Natural killer cell treated with Interleukin-12 subunit alpha and Interleukin-12 subunit beta and Interleukin-15 and Interleukin-18, amount 100 ng/mL, for 72 hours (primary cell): ENCODE measurements at places on chromosomes 2 and 18. TPM values are rescaled to one million over a fixed set of nuclear protein-coding genes. Genes with fewer than 3 reads are reported as not detected.

DNA sequence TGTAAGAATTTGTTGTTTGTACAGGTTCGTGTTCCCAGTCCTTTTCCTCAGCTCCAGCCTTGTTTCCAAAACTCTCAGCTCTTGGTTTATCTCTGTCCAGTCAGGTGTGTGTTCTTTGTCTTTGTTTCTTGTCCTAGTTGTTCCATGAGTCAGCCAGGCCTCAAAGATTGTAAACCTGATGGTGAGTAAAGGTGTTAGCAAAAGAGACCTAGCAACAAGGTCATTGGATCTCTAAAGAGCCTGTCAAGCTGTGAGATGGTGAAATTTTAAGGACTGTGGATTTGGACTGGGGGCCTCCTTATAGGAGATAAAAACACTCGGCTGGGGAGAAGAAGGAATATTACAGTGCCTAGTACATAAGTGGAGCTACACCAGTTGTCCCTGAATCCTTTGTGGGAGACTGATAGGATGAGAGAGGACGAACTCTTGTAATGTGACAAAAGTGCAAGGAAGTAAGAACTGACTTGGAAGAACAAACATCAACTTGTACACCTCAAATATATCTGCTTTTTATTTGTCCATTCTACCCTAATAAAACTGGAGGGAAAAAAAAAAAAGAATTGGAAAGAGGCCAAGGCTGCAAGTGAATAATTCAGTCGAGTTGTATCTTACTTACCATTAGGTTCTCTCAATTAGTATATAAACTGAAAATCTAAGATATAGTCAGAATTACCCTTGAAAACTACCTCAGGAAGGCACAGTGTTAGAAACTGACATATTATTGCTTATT is 37.2 kb downstream of the ITGA6 start:
- DNase-seq = no peak

DNA sequence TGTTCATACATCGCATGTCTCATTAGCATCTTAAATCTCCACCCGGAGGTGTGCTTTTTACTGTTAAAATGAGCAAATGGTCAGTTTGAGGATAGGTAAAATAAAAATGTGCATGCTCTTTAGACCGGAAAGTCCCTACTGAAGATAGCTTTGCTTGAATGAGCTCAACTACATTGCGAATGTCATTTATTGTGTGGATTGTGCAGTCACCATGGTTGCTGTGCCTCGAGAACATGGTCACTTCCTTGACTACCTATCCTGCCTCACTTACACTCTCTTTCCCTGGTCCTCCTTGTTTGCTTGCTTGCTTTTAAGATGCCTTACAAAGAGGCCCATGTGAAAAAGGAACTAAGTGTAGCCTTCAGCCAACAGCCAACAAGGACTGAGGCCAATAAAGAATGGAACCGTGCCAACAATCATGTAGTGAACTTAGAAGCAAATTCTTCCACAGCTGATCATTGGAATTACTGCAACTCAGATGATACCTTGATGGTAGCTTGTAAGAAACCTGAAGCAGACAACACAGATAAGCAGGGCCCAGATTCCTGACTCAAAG is 72.2 kb upstream of the BARD1 start:
- no peak for DNase-seq

- DNase-seq = no peak
Observed at GRCh38 chr2:119679526-119679837, 481 bp downstream of the TMEM177 start.

DNA sequence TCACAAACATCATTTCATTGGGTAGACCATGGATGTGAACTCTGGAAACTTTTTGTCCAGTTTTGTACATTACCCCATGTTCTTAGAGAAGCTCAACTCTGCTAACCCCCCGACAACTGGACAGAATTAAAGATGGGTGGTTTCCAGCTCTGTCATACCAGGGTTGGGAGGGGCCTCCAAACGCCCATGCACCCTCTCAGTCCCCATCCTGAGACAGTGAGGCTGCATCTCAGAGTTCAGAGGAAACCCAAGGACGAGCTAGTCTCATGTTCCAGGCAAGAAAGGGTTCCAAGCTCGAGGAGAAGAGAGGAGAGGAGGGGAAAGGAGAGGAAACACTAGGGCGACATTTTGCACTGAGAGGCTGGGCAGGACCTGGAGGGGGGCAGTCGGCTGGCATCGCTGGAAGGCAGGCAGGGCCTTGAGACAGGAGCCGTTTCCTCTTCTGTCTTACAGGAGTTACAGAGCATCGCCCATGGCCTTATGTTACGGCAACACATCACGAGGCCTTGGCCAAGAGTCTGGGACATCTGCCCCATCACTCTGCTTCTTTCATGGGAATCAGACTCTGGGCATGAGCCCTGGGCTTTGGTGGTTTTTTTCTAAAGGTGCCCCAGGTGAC is 16.4 kb downstream of the MAL start:
- no peak for DNase-seq

DNA sequence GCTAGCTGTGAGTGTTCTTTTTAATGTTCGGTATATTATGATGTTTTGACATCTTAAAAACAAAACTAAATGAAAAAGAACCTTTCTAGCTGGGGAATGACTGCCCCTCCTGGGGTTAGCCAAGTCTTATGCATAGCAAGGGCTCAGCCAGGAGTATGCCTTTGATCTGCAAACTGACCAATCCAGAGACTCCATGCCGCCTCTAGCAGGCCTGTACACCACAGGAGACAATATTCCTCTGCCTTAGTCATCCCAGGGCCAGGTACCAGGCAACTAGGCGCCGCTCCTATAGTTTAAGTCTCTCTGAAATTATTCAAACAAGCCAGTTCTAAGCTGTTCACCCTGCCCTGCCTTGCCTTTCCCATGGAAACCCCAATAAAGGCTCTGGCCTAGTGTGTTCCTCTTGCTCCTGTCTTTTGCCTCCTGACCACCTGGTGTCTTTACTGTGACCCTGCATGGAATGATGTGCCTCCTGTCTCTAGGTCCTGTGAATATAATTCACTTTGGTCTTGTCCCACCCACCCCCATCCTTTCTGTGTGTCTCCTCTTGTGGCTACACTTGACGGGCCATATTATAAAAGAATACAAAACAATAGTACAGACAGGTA is 52.0 kb upstream of the CHN1 start:
- no peak for DNase-seq

DNA sequence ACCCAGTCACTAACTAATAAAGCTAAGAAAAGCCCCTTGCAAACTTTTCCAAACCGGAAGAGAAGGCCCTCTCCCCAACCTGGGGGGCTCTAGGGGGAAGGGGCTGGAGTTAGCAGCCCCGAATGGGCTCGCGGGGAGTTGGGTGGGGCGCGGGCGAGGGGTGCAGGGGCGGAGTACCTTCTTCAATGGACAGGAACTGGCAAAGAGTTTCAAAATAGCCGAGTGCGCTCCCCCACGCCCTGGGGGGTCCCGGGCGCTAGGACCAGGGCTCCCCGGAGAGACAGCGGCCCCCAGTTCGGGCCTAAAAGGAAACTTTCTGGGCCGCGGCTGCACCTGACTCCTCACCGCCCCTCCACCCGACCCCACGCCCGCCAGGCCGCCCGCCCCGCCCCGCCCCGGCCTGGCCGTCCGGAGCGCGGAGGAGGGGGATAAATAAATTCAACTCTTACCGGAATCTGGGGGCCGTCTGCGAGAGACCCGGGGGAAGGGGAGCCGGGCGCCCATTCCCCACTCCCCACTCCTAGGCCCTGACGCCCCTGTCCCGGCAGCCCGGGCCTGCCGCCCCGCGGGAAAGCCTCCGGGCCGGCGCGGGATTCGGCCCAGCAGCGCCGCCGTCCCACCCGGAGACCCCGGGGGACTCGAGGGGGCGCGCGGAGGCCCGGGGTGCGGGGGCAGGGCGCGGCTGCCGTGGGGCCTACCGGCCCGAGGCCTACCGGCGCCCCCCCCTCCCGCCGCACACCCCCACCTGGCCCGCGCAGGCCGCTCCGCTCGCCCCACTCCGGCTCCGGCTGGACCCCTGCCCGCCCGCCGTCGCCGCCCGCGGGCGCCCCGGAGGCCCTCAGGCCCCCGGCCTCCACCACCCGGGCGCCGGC is 868 bp downstream of the INO80D start:
- DNase-seq = peak; percentile 64

- no peak for DNase-seq
Observed at GRCh38 chr2:205808486-205809121, 126.3 kb downstream of the NRP2 start.

DNA sequence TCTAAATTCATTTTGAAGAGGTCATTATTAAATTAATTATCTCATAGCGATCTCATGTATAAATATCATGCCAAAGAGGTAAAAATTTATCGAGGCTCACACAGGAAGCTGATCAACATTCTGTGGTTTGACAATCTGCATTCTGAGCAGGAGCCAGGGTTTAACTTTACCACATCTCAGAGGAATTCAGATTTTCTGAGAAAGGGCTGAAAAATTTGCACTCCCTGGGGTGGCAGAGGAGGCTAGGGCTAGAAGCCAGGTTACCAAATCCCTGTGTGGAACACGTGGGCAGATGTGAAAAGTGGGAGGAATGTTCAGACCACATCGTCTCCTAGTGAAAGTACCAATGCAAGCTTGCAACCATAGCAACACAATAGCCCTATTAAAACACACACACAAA is 63.5 kb upstream of the CTLA4 start:
- peak; percentile 74 for DNase-seq

GRCh38 chr2:118837621-118838020 is 9.8 kb downstream of the EN1 start:
- DNase-seq = no peak

DNA sequence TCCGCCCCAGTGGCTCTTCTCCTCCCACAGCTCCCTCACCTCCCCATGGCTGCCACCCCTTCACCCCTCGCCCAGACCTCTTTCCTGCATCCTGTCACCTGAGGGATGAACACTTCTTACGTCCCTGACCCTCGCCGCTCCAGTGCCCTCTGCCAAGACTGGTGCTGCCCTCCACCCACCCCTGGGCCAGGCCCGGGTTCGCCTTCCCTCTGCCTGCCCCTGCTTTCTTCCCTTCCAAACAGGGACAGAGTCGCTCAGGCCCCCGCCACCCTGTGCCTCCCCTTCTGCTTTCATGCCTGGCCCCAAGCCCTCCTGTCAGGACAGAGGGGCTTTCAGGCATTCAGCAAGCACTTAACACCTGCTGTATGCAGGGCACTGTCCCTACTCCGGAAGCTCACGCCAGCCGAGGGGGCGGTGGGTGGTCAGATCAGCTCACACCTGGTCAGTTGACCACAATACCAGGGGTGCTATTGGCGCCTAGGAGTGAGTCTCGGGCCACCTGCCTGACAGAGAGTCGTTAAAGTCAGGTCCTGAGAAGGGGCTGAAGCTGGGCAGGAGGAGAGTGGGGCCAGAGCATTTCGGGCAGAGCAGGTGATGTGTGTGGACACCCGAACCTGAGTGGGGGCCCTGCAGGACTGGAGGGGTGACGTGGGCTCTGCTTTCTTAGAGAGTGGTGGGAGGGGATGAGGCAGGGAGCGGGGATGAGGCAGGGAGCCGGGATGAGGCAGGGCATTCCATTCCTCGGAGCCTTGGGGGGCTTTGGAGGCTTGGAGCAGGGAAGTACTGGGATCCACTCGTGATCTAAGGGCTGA is 26.0 kb upstream of the HPCAL1 start:
- no peak for DNase-seq

- no peak for DNase-seq
Observed at GRCh38 chr18:30988440-30988839, 54.1 kb downstream of the DSC3 start.

GRCh38 chr2:9618410-9618809 is 12.4 kb downstream of the YWHAQ start:
- no peak for DNase-seq

- DNase-seq = no peak
Observed at GRCh38 chr2:96499061-96499960, 5.8 kb downstream of the NEURL3 start.

GRCh38 chr2:50674876-50675275 is 357.1 kb downstream of the NRXN1 start:
- DNase-seq = no peak

GRCh38 chr2:196170606-196171247 is 651 bp downstream of the STK17B start:
- DNase-seq = peak; percentile 70

DNA sequence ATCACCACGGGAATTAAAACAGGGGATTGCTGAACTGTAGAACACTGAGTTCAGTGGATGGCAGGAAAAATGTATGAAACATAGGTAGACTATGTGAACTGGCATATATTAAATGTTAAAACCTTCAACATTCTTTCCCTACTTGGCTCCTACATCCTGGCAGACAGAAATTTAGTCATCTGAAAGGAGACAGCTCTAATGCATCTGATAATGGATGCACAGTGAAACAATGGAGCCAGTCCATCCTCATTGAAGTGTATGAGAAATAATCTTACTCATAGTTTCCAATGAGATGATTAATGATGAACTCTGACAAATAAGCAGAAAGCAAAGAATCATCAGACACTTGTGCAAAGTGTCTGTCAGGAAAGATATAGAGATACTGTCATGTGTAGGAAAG is 1629.7 kb upstream of the TMEFF2 start:
- no peak for DNase-seq

- DNase-seq = no peak
Observed at GRCh38 chr2:113707106-113707505, 49.3 kb downstream of the SLC35F5 start.

DNA sequence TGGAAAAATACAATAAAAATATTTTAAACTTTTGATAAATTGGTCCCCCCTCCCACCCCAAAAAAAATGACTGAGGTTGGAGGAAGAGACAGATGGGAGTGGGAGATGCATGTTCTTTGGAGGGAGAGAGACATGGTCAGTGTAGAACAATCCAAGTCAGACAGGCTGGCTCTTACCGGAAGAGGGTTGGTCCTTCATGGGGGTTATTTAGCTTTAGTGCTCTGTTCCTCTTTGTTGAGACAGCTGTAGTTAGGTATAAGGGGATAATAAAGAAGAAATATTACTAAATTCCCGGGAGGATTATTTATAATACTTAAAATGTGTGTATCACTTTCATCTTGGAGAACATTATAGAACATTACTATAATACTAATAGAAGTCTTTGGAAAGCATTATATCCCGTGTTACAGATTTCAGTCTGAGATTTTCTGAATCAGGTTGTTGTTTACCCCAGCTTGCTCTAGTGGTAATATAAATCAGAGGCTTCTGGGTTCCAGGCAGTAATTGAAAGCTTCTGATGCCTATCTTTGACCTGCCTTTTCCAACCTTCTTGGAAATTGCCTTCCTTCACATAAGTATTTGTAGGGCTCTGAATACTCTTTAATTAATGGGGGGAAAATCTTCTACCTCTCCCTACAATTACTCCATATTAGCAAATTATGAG is 87.7 kb downstream of the SPTBN1 start:
- no peak for DNase-seq

CYP26B1 gene
- not detected for total RNA-seq

SLC9A4 gene
- total RNA-seq = 0.10 TPM

RAX gene
- total RNA-seq = not detected

MC2R gene
- total RNA-seq = not detected

SAP130 gene
- total RNA-seq = 31.2 TPM
